Osteoblast (primary cell): ENCODE measurements at places on chromosomes 2 and 18. TPM values are rescaled to one million over a fixed set of nuclear protein-coding genes. Genes with fewer than 3 reads are reported as not detected.

DNA sequence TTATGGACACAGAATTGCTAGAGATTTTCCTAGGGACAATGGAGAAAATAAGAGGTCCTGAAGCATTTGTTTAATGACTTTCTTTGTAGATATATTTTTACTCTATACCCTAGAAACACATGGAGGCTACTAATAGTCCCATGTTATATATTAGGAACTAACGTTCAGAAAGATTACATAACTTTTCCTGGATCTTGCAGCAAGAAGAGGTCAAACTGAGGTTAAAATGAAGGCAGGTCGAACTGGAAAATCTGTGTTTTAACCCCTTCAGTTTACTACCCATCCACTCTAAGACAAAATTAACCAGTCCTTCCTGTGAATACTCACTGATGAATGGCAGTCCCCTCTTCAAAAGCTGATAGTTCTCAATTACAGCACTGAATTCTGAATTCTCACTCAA is 1415.8 kb upstream of the CELF4 start:
- no peak for DNase-seq

- DNase-seq = peak; percentile 72
Measured at GRCh38 chr2:72630767-72631166, 195.1 kb downstream of the EXOC6B start.

GRCh38 chr2:233076749-233077148 is 16.6 kb downstream of the INPP5D start:
- DNase-seq = no peak

DNA sequence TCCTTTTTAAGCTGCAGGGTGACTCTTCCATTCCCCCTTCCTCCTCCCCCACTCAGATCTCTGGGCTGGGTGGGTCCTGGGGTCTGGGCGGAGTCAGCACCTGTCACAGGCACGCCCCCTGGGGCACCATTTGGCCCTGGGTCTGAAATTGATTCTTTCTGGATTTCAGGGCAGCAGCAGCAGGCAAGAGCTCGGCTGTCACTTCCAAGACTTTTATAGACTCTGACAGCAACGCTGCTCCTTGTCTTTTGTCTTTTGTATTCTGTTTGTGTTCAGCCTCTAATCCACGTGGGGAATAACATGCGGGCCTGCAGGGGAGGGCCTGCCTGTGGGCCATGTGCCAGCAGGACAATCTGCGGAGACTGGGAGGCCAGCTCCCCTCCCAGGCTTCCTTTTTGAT is 3.9 kb downstream of the BOD1L2 start:
- DNase-seq = no peak

DNA sequence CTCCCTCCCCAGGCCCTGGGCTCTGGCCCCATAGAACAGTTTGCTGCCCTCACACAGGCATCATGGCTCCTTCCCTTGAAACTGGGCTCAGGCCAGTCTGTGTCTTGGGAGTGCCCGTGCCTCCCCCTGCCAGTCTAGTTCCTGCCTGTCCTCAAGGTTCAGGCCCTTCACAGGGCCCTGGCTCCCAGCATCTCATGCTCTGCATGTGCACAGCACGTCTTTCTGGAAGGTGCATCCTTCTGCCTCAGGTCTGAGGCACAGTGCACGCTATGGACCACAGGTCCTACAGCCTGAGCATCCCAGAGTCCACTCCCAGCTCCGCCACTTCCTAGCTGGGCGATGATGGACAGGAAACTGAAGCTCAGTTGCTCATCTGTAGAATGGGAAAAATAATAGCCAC is 35.6 kb upstream of the FOSL2 start:
- no peak for DNase-seq

Gene HJURP
- 2.9 and 3.5 TPM in 2 replicates for total RNA-seq

Gene BIN1
- total RNA-seq = 83.7 and 85.4 TPM in 2 replicates

Gene CRYBA2
- not detected in 2 replicates for total RNA-seq
